ENCODE measurements at places on chromosomes 7 and 10.

DNA sequence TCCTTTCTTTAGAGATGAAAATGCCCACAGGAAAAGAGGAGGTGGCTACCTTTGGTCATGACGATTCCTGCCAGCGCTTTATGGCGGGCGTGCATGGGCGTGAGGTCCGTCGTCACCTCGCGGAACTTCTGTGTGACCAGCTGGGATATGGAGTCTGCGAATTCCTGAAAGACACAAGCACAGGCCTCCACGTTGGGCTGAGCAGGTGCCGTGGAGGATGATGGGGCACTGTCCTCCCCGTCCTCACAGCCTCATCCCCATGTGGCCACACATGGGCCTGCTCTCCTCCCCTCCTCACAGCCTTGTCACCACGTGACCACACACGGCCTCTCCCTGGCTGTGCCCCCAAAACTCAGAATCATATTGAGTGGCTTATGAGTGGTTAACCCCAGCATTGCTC is 214.7 kb downstream of the WDR37 start:
- no peaks in the 10 kb centered on the region for H3K4me1 ChIP-seq
- H3K27me3 ChIP-seq, result no peaks in the 10 kb centered on the region
- no peak for DNase-seq
- H3K27ac ChIP-seq, result no peak overlapping the region
- no peaks in the 10 kb centered on the region for H3K36me3 ChIP-seq
- no peak overlapping the region for H3K4me3 ChIP-seq

DNA sequence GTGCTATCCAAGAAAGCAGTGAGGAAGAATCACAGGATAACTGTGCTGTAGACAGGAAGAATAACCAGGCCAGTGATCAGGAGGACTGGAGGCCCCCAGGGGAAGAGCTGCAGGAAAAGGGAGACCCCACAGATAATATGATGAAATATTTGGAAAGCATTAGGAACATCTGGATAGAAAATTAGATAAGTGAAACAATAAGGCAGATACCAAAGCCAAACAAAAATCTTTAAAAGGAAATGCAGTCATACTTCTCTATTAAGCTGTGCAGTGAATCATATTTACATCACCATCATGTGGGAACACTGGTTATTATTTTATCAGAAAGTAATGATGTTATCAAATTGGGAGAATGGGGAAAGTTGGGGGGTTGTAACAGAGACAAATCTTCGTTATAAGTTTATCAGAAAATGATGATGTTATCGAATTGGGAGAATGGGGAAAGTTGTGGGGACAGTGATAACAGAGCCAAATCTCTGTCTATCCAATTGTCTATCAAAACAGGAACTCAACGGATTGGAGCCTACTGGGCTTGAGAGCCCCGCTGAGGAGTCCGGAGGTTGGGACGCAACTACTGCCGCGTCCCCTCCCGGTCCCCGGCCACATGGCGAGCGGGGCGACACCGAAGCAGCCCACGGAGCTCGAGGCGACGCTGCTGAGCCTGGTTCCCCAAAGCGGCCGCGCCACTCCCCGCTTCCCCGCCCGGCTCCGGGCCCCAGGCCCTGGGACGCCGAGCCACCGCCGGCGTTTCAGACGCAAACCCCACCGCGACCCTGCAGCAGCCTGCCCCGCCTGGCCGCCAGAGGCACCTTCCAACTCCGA is 14.0 kb upstream of the RALA start:
- no peak for DNase-seq
- H3K27me3 ChIP-seq, result no peaks in the 10 kb centered on the region
- no peaks in the 10 kb centered on the region for H3K36me3 ChIP-seq
- peak overlapping the region; percentile 20 for H3K4me3 ChIP-seq
- no peak overlapping the region for H3K27ac ChIP-seq
- no peaks in the 10 kb centered on the region for H3K4me1 ChIP-seq

- H3K4me1 ChIP-seq, result no peaks in the 10 kb centered on the region
- no peak for DNase-seq
These were observed 56.3 kb downstream of the COL28A1 start for GRCh38 chr7:7479275-7479805.

DNA sequence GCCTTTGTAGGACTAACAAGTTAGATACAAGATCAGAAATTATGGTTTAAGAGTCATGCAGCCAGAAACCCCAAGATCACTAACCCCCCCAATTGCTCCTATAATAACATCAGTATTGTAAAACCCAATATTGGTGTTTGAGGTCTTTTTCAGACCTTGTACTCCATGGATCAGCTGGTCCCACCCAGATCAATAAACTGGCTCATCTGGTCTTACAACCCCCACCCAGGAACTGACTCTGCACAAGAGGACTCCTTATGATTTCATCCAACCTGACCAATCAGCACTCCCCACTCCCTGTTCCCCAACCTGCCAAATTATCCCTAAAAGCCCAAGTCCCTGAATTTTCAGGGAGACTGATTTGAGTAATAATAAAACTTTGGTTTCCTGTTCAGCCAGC is 6.4 kb upstream of the GSAP start:
- no peaks in the 10 kb centered on the region for H3K4me1 ChIP-seq
- DNase-seq, result no peak
- no peaks in the 10 kb centered on the region for H3K36me3 ChIP-seq
- H3K27me3 ChIP-seq, result no peaks in the 10 kb centered on the region

DNA sequence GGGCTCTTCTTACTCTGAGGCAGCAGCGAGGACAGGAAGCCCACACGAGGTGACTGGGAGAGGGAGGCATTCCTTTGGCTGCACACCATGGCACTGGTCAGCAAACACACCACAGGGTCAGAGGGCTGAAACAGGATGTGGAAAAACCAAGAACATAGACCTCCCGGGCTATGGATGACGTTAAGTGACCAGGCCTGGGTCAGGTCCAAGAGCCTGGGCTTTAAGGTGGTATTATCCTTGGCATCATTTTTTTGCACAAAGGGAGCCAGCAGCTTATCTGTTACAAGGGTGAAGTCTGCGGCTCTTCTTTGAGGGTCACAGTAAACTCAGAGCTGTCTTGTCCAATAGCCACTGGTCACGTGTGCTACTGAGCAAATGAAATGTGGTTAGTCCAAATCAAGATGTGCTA is 7.0 kb downstream of the WDR91 start:
- H3K4me1 ChIP-seq, result no peaks in the 10 kb centered on the region
- DNase-seq, result no peak
- no peaks in the 10 kb centered on the region for H3K36me3 ChIP-seq
- no peak overlapping the region for H3K4me3 ChIP-seq

DNA sequence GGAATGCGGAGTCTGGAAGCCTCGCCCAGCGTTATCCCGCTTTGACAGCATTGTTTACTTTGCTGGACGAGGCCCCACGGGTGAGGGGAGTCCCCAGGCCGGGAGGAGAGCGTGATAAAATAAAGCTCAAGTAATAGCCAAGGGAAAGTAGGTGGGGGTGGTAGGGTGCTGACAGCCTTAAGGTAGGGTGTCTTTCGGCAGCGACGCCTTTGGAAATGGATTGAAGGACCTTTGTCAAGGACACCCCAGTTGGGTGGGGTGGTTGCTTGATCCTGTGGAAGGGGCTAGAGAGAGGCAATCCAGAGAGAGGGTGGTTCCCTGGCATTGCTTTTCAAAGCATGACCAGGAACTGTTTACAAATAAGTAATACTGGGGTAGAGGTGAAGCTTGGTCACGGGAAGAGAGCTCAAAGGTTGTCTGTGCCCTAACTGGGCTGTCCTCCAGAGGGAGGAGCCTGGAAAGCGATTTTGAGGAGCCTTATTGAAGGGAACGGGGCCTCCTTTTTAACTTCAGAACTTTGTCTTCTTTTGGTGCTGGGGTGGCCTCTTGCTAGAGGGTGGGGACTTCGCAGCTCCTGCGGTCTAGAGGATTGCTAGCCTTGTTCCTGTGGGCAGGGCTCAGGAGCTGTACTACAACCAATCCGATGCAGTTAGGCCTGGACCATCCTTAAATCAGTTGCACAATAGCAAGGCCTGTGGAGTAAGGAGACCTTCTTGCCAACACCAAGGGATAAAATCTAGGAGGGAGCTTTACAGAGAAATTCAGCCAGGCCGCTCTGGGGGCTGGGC is 1.3 kb downstream of the EIF4EBP2 start:
- no peaks in the 10 kb centered on the region for H3K27me3 ChIP-seq
- H3K4me1 ChIP-seq, result peaks cover 6% of the 10 kb centered on the region
- DNase-seq, result peak; percentile 87
- H3K36me3 ChIP-seq, result no peaks in the 10 kb centered on the region

- no peaks in the 10 kb centered on the region for H3K36me3 ChIP-seq
- no peak overlapping the region for H3K27ac ChIP-seq
- H3K4me3 ChIP-seq, result no peak overlapping the region
- H3K27me3 ChIP-seq, result no peaks in the 10 kb centered on the region
These were observed 152.2 kb downstream of the CRPPA start for GRCh38 chr7:16268821-16269768.

GRCh38 chr10:28280652-28281051 is 22.2 kb downstream of the MPP7 start:
- no peak overlapping the region for H3K27ac ChIP-seq
- H3K27me3 ChIP-seq, result no peaks in the 10 kb centered on the region
- H3K4me3 ChIP-seq, result no peak overlapping the region

- H3K27me3 ChIP-seq, result no peaks in the 10 kb centered on the region
- no peak for DNase-seq
- no peak overlapping the region for H3K27ac ChIP-seq
- no peak overlapping the region for H3K4me3 ChIP-seq
- H3K4me1 ChIP-seq, result no peaks in the 10 kb centered on the region
These were observed 200.6 kb upstream of the MKI67 start for GRCh38 chr10:128326851-128327250.

- H3K27me3 ChIP-seq, result no peaks in the 10 kb centered on the region
- H3K4me1 ChIP-seq, result no peaks in the 10 kb centered on the region
- DNase-seq, result no peak
- H3K4me3 ChIP-seq, result no peak overlapping the region
These were observed 259.2 kb downstream of the MAD1L1 start for GRCh38 chr7:1973321-1974251.

DNA sequence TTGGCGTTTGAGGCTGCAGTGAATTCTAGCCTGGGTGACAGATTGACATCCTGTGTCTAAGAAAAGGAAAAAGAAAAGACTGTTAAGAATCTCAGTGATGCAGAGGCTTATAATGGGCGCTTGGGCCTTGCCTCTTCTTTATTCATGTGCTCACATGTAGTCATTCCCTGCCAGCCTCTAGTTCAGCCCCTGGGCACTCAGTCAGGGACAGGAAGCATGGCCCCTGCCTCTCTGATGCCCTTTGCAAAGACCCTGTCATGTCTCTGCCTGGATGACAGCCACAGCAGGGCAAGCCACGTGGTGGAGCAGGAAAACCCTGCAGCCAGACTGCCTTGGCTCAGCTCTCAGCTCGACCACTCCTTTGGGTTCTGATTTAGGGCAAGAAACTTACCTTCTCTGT is 368.9 kb downstream of the RPS24 start:
- H3K36me3 ChIP-seq, result no peaks in the 10 kb centered on the region
- H3K4me1 ChIP-seq, result no peaks in the 10 kb centered on the region
- H3K27me3 ChIP-seq, result no peaks in the 10 kb centered on the region
- H3K27ac ChIP-seq, result no peak overlapping the region
- DNase-seq, result no peak

DNA sequence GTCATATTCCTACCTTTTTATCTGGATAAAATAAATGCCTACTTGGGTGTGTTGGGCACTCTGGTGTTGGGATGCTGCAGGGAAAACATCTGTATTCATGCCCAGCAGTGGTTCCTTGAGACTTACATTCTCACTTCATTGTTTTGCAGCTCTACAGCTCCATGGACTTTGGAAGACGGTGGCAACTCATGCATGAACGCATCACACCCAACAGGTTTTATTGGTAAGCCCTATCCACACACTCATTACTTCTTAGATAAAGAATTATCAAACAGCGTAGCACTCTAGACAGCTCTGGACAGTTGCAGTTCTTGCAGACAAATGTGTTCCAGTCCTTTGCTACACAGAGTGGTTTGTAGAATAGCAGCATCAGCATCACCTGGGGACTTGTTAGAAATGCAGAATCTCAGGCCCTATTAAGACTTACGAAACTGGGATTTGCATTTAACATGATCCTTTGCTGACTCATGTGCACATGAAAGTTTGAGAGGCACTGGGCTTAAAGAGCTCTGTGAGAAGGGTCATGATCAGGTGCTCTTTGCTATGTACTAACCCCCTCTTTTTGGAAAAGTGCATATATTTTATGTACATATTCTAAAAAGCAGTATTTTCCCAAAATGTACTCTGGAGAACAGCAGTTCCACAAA is 401.9 kb downstream of the SORCS3 start:
- no peaks in the 10 kb centered on the region for H3K36me3 ChIP-seq
- no peak for DNase-seq
- no peak overlapping the region for H3K27ac ChIP-seq
- no peaks in the 10 kb centered on the region for H3K27me3 ChIP-seq

- no peaks in the 10 kb centered on the region for H3K27me3 ChIP-seq
- H3K4me1 ChIP-seq, result no peaks in the 10 kb centered on the region
- H3K36me3 ChIP-seq, result no peaks in the 10 kb centered on the region
- no peak for DNase-seq
These were observed 50.0 kb upstream of the CELF2 start for GRCh38 chr10:10967581-10968256.

- no peak overlapping the region for H3K27ac ChIP-seq
- H3K27me3 ChIP-seq, result no peaks in the 10 kb centered on the region
- no peaks in the 10 kb centered on the region for H3K36me3 ChIP-seq
- H3K4me3 ChIP-seq, result no peak overlapping the region
These were observed 4.8 kb upstream of the CPA4 start for GRCh38 chr7:130288168-130288567.

Data from colonic mucosa (tissue), 4 donors.